Effector CD4-positive, alpha-beta T cell (primary cell): ENCODE measurements at places on chromosomes 4 and X.

GRCh38 chr4:67131224-67131623 is 414.1 kb downstream of the CENPC start:
- no peak for DNase-seq

GRCh38 chrX:97145934-97146333 is 262.2 kb downstream of the RPA4 start:
- DNase-seq = no peak

- DNase-seq = no peak
Observed at GRCh38 chr4:159483110-159483781, 380.4 kb downstream of the RAPGEF2 start.

- DNase-seq = no peak
Observed at GRCh38 chr4:117157360-117157759, 72.0 kb upstream of the TRAM1L1 start.

GRCh38 chr4:129344058-129344457 is 248.1 kb downstream of the C4orf33 start:
- DNase-seq = no peak

DNA sequence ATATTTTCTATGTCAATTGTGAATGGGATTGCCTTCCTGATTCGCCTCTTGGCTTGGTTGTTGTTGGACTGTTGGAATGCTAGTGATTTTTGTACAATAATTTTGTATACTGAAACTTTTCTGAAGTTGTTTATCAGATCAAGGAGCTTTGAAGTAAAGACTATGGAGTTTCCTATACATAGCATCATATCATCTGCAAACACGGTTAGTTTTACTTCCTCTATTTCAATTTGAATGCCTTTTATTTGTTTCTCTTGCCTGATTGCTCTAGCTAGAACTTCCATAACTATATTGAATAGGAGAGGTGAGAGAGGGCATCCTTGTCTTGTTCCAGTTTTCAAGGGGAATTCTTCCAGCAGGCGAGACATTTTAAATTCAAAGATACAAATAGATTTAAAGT is 226.5 kb downstream of the FBXO8 start:
- DNase-seq = no peak

DNA sequence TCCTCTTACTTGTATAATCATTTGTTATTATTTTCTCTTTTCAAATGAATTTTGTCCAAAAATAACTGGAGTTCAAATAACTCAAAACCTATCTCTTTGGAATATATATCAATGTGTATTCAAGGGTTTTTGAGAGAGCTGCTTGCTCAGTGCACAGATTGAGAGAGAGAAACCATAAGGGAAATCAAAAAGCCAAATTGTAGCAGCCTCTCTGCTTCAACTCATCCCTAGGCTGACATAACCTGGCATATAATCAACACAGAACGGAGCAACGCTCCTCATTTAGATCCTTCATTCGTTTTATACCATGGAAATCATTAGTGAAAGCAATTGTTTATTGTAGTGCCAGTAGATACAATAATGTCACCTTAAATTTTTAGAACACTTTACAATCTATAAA is 1.8 kb upstream of the GPM6A start:
- DNase-seq = no peak

DNA sequence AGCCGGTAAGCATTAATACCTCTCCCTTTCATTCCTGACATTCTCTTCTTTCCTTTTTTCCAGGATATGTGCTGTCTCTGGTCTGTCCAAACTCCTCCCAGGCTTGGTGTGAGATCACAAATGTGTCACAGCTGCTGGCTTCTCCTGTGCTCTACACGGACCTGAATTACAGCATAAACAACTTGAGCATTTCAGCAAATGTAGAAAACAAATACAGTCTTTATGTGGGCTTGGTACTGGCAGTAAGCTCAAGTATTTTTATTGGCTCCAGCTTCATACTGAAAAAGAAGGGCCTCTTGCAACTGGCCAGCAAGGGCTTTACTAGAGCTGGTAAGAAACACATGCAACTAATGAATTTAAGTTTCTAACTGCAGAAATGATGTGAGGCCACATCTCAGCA is 8.4 kb downstream of the NIPAL1 start:
- DNase-seq = no peak

DNA sequence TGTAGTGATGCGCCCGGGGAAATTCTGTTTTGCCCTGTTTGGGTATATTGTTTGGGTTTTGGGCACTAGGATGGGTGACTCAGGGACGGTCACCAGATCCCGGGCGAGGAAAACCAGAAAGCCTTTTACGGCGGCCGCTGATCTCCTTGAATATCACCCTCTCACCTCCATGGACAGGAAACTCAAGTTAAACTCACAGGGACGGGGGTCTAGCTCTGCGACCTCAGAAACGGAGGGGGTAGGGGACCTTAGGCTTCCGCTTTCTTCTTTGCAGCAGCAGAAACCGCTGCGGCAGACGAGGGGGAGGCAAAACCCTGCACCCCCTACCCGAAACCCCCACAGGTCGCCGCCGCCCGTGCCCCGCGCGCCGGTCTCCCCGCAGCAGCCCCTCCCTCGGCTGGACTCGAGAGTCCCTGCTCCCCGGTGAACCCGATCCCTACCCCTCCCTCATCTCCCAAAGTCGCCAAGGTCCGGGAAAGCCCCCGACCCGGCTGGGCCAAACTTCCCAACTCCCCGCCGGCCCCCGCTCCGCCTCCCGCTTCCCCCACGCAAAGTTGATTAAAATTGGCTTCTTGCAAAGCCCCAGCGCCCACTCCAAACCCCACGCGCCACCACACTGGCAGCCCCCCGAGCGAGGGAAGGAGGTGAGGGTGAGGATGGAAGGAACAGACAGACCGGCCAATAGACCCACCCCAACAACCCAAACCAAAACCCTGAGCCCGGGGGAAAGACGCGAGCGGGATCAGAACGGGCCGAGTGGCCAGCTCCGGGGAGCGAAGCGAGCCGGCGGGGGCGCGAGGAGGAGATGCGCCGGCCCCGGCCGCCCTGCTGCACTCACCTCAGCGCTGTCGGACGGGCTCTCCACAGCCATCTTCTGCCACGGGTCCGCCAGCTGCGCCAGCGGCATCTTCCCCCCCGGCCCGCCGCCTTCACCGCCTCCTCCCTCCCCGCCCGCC is 705 bp downstream of the RPS6KA3 start:
- DNase-seq = peak; percentile 12

GRCh38 chrX:41666251-41666650 is 22.5 kb upstream of the GPR34 start:
- DNase-seq = no peak

DNA sequence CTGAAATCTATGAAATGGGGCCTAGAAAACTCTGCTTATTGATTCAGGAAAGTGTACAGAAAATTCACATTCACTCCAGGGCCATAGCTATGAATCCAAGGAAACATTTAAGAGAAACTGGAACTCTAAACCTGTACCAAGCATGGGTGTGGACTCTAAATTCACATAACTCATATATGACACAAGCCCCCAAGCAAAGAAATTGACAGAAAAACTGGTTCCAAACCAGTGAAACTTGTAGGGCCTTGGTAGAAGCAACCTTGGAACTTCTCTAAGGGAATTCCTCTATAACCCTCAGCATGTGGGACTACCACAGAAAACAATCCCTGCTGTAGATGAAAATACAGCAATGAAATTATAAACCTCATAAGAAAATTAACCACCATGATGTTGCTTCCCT is 106.6 kb upstream of the NRK start:
- no peak for DNase-seq

GRCh38 chr4:182856862-182857261 is 60.3 kb downstream of the DCTD start:
- DNase-seq = no peak

- DNase-seq = no peak
Observed at GRCh38 chrX:23855569-23855968, 52.2 kb downstream of the APOO start.

DNA sequence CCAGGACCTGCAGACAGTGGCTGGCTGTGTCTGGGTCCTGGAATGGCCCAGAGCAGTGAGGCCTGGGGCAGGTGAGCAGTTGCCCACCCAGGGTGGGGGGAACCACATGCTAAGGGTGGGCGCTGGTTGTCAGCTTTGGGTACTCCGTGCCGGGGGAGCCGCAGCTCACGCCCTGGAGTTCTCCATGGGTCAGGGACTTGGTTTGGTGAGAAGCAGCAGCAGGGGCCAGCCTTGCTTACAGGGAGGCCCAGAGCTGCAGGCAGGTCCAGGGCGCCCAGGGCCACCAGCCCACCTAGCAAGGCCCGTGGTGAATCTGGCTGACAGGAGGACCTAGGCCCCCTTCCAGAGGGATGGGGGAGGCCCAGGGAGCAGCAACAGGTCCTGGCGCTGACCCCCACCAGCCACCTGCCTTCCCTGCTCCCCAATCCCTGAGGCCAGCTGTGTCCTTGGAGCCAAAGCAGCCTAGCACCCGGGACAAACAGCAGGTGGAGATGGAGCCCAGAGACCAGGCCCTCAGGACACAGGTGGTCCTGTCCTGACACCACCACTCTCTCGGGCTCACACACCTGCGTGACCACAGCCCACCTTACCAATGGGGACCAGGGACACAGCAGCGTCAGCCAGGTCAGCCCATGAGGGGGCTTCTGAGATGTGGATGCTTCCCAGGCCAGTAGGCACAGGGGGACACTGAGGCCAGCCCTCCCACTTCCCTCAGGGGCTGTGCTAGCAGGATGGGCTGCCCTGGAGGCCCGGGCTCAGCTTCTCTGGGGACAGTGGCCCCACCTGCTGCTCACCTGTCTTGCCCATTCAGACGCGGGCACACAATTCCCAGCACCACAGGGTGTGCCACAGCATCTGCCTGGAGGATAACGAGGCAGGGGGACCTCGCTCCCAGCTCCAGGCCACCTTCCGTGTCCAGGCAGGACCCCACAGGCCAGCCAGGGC is 3.5 kb downstream of the MXD4 start:
- peak; percentile 1 for DNase-seq

DNA sequence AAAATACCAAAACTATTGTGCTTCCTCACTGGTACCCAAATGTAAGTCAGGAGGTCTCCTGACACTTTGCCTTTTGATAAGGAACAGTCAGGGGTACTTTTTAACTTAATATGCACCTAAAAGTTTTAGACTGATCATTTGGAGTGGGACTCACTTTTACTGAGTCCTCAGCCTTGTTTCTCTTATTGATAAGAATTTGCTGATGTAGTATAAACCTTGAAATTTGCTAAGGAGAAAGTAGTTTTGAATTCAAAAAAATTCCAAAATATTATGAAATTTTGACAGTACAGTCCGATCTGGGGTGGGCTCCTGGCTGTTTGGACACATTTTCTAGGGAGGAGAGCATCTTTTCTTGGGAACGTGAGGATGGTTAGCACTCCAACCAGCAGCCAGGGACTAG is 91.4 kb upstream of the GATB start:
- no peak for DNase-seq

- peak; percentile 75 for DNase-seq
Observed at GRCh38 chr4:140359562-140360427, 13.7 kb upstream of the SCOC start.
